ENCODE measurements at places on chromosomes 11 and 22.
A peak's percentile ranks its signal among the peaks of the same experiment; 100 is the strongest.

DNA sequence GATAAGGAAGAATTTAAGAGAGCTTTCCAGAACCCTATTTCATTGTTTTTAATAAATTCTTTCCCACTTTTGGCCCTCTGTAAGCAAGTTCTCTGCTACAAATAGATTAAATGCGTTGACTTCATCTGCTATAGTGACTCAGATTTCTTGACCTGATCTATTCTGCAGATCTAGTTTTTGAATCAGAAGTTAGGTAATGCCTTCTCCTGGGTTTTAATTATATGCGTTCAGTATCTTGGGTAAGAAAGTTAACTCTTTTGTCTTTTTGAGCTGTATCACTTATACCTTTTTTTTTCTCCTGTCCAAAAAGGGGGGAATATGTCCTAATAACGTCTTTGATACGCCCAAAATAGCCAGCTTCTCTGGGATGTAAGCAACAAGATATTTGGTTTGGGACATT lies 2.4 kb upstream of the HEPHL1 start:
- DNase-seq = no peak

- DNase-seq = no peak
These were observed 25.7 kb downstream of the KCNQ1 start for GRCh38 chr11:2470495-2470894.

DNA sequence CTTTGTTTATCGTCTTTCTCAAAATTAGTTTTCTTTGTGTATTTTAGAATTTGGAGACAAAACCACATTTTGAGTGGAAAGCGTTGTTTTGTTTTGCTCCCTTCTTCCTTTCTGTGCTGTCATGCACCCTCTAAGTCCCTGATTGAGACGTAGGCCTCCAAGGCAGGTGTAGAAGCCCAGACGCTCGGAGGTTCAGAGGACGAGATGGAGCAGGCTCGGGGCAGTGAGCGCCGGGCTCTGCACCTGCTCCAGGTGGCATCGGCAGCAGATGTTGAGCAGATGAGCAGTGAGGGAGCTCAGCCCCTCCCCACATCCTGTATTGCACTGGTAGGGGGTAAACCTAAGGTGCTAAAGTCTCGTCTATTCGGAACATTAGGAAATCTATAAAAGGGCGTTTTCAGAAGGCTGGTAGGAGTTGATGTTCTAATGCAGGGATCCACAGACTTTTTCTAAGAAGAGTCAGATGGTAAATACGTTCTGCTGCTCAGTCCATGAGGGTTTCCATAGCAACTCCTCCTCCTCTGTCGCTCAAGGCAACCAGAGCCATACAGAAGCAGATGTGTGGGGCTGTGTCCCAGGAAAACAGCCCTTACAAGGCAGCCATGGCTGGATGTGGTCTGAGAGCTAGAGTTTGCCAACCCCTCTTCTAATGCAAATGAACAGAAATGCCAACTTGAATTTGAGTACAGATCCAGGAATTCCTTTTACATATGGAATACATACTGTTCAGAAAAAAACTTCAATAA lies 724.2 kb downstream of the BRD1 start:
- DNase-seq = peak; percentile 90

GRCh38 chr11:65418681-65419459 lies 3.7 kb upstream of the NEAT1 start:
- DNase-seq = peak; percentile 95

- peak; percentile 90 for DNase-seq
These were observed 7.8 kb downstream of the LARGE2 start for GRCh38 chr11:45930031-45930794.

DNA sequence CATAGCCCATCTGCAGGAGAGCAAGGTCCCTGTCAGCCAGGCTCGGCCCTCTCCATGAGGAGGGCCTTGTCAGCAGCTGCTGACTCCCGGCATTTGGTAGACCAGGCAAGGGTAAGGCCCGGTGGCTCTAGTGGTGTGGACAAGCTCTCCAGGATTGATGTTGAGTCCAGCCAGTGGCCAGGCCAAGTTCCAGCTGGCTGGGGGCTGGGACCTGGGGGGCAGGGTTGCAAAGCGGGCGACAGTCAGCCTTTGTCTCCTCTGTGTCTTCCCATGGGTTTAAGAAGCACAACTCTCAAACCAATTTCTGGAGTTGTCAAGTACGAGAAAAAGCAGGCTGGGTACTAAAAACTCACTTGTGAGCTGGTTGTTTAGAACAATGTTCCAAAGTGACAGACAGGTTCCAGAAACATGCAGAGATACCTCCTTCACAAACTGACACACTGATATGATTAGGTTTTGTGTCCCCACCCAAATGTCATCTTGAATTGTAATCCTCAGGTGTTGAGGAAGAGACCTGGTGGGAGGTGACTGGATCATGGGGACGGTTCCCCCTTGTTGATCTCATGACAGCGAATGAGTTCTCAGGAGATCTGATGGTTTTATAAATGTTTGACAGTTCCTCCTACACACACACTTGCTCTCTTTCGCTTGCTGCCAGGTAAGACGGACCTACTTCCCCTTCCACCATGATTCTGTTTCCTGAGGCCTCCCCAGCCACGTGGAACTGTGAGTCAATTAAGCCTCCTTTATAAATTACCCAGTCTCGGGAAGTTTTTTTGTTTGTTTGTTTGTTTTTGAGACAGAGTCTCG lies 52.3 kb upstream of the SERPIND1 start:
- no peak for DNase-seq

- DNase-seq = no peak
These were observed 1.7 kb upstream of the KCNA4 start for GRCh38 chr11:30018495-30018894.
